ENCODE measurements at places on chromosomes 3 and 15.

- DNase-seq, result no peak
Observed at GRCh38 chr3:121508389-121508788, 37.4 kb downstream of the POLQ start.

DNA sequence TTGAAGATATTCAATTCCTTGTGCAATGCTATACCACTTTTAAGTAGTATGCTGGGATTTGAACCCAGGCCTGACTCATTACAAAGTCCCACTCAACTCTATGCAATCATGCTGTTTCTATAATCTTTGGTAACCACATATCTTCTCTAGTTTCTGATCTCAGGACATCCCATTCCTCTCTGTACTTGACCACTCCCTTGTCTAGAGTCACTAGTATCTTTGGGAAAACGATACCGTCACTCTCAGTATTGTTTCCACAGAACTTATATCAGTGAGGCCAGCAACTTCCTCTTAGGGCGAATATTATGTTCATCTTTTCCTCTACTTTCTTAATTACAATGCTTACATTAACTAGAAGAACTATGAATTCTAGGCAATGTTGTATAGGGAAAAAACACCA is 137.3 kb upstream of the TSPAN3 start:
- no peak for DNase-seq

GRCh38 chr3:30608598-30608947 is 2.2 kb downstream of the TGFBR2 start:
- DNase-seq, result no peak

DNA sequence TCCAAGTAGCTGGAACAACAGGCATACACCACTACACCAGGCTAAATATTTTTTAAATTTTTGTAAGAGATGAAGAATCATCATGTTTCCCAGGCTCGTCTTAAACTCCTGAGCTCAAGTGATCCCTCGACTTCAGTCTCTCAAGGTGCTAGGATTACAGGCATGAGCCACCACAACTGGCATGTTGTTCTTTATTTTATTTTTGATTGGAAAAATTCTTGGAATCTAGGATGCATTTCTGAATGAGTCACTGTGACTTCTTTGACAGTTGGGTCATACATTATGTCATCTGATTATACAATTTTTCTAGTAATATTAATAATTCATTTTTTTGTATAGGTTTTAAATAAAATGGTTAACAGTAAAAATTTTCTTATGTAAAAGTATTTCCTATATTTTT is 870.2 kb downstream of the SI start:
- no peak for DNase-seq

DNA sequence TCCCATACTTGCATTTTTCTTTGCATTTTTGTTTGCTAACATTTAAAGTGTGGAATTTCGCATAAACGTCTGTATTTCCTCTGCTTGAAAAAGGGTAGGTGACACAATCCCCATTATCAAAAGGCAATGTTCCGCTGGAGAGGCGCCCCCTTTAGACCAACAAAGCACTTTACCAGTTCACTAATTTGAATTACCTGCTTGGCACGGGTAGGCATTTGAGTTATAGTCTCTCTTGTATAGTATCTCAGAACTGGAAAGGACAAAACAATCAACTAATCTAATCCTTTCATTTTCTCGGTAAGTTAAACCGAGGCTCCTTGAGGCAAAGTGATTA is 775 bp upstream of the CCDC39 start:
- no peak for DNase-seq

DNA sequence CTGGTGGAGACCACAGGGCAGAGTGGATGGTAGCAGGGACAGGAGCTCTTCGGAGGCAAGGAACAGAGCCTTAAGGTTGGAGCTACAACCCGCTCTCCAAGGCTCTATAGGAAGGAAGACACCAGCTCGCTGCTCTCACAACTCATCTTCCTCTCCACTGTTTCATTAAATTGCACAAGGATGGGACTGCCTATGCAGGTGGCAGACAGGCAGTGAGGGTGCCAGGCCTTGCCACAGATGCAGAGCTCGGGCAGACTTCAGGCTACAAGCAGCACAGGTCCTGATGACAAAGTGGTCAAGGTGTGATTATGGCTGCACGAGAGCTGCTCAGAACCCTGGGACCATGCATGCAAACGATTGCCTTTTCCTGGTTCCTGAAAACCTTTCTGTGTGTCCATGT is 144.6 kb downstream of the FOXP1 start:
- no peak for DNase-seq

GRCh38 chr3:53673722-53674350 is 172.4 kb downstream of the CHDH start:
- DNase-seq, result no peak

- no peak for DNase-seq
Observed at GRCh38 chr3:57544181-57545125, at the start of gene DNAH12. Gene DNAH12 (minus strand): TSS chr3:57544344. CDS start chr3:57542870, 1,474 bp downstream.

DNA sequence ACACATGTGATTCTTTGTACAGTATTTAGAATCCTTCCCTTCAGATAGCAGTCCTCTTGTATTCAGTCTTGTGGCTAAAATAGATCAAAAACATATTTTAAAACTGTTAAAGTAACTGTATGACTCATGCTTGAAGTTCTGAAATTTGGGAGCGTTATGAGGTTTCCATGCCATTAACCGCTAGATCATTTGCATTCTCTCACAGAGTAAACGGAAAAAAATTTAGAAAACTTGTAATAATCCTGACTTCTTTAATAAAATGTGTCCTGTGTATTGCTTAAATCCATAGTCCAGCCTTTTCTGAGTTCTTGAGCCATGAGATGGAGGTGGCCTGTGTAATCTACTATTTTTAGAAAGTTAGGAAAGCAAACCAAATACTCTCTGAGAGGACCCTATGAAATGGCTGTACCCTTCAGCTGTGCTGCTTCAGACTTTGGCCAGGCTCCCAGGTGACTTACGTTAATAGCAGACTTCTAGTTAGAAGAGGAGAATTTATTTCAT is 33.8 kb downstream of the MBNL1 start:
- DNase-seq, result no peak

DNA sequence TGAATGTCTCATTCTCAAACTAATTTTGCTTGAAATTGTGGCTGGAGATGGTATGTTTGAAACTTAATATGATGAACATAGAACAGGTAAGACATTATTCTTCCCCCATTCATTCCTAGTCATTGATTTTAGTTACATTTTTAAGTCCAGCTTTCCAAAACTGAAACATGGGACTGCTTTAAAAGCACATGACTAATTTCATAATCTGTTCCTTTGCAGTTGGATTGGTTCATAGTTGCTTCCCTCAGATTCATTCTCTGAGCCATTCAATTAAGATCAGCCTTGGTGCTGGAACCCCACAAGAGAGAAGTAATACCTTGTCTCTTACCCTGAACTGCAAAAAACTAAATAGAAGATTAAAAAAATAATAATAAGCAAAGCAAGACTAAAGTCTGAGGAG is 87.5 kb upstream of the TGFBR2 start:
- no peak for DNase-seq

DNA sequence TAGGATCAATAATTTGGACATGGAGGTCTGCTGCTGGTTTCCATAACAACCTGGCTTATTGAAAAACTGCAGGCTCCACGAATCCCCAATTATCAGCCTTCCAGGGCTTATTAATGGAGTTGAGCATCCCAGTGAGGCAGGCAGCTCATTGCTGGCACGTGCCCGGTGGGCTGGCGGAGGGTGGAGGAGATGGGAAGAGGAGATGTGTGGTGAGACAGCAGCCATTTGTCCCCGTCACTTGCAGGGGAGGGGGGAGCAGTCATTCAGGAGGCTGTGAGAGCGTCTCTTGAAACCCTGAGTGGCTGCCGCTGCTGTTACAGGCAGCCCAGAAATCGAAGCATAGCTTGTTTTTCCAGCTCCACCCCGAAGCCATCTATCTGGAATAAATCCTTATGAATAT is 70.6 kb downstream of the GAP43 start:
- DNase-seq, result no peak

- DNase-seq, result no peak
Observed at GRCh38 chr15:69593981-69594966, 141.7 kb downstream of the RPLP1 start.

DNA sequence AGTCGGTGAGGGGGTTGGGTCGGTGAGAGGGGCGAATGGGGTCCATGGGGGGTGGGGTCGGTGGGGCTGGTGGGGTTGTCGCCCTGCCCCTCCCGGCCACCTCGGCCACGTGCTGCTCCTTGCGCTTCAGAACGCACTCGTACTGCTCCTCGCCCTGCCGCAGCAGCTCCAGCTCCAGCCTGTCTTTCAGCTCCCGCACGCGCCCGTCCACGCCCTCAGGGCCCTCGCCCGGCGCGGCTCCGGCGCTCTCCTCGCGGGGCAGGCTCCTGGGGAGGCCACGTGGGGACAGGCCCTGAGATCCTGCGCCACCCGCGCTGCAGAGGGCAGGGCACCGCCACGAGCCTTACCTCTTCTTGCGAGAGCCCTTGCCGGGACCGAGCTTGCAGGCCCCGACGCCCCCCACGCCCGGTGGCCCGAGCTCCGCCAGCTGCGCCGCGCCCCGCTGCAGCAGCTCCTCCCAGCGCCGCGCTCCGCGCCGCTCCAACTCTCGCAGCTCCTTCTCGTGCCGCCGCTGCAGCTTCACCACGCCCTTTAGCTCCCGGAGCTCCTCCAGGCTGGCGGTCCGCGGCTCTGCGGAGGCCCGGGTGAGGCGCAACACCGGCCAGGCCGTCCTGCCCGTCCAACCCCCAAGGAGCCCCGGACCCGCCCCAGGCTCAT is 8.2 kb upstream of the ANKRD63 start:
- DNase-seq, result no peak

DNA sequence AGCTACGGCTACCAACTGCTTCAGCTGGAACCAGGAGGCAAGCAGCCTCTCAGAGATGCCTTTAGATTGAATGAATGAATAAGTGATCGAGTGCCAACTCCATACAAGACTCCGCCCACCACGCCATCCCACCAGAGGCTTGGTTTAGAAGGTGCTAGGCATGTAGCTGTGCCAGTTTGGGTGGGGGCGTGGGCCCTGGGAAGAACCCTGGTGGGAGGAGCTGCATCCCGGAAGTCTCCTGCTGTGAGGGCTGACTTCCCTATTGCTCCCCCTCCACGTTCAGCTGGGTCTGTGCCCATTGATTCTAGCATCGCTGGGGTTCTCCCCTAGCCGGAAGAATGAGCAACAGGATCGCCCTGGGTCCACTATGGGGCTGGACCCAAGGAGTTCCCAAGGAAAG is 20.9 kb downstream of the LINGO1 start:
- DNase-seq, result no peak

DNA sequence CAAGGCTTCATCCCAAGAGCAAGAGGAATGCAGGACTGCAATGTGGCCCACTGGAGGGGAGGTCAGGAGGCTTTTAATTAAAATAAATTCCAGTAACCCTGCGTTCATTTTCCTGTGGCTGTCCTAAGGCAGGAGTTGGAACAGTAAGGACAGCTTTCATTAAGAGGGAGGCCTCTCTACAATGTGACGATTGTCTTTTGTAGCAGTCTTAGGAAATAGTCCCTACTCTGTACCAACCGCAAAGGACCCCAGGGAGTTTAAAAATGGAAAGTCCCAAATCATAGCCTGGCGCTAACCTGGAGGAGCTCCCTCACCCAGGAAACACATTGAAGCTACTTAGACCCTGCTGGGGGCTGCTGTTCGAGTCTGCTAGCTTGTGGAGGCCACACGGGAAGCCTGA is 62.8 kb downstream of the SYNM start:
- no peak for DNase-seq

- DNase-seq, result no peak
Observed at GRCh38 chr15:98562331-98562937, 85.9 kb upstream of the IGF1R start.

DNA sequence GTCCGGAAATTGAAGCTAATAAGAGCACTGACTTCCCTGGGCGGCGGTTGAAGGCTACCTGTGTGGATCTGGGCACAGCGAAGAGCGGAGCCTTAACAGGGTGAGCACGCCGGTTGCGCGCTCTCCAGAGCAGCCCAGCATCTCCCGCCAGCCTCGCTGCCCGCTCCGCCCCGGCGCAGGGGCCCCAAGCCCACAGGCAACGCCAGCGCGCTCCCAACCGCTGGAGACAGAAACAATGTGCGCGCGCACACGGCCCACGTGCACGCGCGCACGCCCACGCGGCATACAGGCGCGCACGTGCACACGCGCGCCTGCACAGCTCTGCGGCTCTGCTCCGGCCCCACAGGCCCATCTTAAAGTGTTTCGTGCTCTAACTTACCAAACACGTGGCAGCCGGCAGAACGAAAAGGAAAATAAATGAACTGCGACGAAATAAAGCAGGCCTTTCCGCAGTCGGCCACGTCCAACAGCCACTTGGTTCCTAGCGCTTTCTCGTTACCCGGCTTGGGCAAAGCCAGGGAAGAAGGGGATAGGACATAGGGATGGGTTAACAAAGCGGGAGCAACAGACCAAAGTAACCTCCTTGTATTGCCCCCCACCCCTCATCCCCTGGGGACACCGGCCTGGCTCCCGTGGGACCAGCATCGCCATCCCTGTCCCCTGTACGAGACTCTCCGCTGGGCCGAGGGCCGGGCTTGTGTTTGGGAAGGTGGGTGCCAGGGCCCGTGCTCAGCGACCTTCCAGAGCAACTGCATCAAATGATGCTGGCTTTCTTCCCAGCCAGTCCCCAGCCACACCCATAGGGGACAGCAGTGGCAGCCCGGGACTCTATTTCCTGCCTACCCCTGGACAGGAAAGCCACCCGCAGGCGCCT is 203.7 kb downstream of the ABHD5 start:
- DNase-seq, result no peak

- no peak for DNase-seq
Observed at GRCh38 chr3:16529264-16529663, 15.8 kb upstream of the RFTN1 start.

DNA sequence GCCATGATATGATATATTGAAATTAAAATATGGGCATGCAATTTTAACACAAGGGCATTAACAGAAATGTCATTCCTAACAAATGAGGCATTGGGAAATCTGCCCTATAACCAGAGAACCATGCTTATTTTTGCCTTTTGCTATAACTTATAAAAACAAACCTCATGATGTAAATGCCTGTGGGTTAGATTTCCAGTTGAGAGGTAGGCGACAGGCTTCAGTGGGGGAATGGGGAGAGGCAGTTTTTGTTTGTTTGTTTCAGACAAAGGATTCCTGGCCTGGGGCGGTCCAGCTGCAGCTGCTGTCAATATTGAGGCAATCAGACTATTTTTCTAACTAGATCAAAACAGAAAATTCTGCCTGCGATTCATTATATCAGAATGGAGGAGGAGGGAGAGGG is 490.4 kb upstream of the CFAP20DC start:
- no peak for DNase-seq

DNA sequence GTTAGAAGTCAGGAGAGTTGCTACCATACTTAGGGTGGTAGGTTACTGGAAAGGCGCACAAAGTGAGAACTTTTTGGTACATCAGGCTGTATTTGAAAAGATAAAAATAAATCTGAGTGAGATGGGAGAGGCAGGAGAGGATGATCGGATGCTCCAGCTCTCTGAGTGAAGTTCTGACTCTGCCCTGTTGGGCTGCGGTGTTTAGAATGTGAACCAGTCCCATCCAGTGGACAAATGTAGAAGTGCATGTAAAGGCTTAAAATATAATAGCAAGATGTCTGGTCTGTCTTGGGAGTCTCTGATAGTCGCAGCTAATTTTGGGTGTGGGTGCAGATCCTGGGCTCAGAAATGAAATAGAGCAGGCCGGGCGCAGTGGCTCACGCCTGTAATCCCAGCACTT is 30.4 kb downstream of the ACKR2 start:
- no peak for DNase-seq

- DNase-seq, result no peak
Observed at GRCh38 chr3:188282871-188283270, 128.9 kb downstream of the LPP start.
